T-helper 1 cell (primary cell): ENCODE measurements at places on chromosomes 1 and 21.

GRCh38 chr1:205585169-205585834, 46.5 kb downstream of the ELK4 start:
- no peak for DNase-seq

GRCh38 chr1:162200096-162200847, 130.8 kb downstream of the NOS1AP start:
- DNase-seq = no peak

- DNase-seq = no peak
These were observed 5.4 kb upstream of the SLAMF8 start for GRCh38 chr1:159821171-159821867.

DNA sequence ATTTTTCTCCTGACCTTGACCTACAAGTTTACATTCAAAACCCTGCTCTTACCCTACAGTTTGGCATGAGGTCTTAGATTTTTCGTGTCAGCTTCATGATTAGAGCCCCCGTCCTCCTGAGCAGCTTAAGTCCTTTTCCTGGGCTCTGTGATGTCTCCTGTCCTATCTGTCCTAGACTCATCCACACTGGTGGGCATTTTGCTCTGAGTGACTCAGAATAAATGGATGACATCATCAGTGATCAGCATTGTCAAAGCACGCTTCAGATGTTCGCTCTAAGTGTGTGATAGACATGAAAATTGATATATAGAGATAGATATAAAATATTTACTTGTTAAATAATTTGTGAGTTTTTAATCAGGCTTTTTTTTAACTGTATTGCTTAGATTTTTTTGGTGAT, 21.8 kb downstream of the RGS13 start:
- no peak for DNase-seq

DNA sequence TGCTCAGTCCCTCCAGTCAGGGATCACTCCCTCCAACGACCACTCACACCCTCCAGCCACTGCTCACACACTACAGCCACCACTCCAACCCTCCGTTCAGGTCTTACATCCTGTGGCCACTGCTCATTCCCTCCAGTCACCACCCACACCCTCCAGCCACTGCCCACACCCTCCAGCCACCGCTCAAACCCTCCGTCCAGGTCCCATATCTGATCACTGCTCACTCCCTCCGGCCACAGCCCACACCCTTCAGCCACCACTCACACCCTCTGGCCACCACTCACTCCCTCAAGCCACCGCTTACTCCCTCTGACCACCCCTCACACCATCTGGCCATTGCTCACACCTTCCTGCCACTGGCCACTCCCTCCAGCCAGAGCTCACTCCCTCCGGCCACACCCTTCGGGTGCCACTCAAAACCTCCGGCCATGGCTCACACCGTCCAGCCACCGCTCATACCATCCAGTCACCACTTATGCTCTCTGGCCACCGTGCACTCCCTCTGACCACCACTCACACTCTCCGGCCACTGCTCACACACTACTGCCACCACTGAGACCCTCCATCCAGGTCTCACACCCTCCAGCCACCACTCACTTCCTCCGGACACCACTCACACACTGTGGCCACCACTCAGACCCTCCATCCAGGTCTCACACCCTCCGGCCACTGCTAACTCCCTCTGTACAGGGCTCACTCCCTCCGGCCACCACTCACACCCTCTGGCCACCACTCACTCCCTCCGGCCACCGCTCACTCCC, 4.7 kb upstream of the TFF1 start:
- DNase-seq = no peak

GRCh38 chr1:6092211-6092610, 46.5 kb downstream of the KCNAB2 start:
- DNase-seq = no peak

DNA sequence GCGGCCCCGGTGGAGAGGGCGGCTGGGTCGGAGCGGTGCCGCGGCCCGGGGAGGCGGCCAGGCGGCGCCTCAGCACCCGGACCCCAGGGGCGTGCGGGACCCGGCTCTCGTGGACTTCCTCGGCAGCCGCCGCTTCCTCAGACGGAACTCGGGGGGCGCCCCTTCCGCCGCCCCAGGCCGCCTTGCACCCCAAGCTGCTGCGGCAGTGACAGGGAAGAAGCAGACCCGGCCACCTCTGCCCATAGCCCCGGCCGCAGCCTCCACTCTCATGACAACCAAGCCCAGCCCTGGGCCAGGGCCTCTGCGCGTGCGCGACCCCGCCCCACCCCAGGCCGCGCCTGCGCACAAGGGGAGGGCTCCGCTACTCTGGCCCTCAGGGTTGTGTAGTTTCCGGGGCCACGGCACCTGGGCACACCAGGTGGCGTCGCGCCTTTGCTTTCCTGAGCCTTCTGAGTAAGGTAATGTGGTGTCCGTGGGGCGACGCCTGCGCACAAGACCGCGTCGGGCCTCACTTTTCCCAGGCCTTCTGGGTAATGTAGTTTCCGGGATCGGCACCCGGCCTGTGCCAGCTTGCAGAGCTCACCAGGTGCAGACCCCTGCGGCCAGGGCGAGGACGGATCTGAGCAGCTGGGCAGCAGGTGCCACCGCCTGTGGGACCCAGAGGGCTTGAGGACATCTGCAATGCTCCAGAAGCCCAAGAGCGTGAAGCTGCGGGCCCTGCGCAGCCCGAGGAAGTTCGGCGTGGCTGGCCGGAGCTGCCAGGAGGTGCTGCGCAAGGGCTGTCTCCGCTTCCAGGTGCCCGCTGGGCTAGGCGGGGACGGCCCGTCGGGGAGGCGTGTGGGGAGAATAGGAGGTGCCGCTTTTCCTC, at the start of the genes CEP104 and DFFB:
Gene CEP104 (minus strand): TSS at position 289 of the 868 bp plus-strand sequence. CDS start 4,804 bp downstream, outside the sequence.
Gene DFFB (plus strand): TSS at position 554 of the 868 bp plus-strand sequence. CDS start 128 bp downstream, at position 682.
- peak; percentile 98 for DNase-seq

- no peak for DNase-seq
These were observed 2.4 kb upstream of the NFIA start for GRCh38 chr1:61079898-61080336.

GRCh38 chr1:173139706-173140105, 67.4 kb downstream of the TNFSF4 start:
- DNase-seq = no peak

- DNase-seq = no peak
These were observed 4.8 kb downstream of the DCAF8 start for GRCh38 chr1:160257411-160258015.

DNA sequence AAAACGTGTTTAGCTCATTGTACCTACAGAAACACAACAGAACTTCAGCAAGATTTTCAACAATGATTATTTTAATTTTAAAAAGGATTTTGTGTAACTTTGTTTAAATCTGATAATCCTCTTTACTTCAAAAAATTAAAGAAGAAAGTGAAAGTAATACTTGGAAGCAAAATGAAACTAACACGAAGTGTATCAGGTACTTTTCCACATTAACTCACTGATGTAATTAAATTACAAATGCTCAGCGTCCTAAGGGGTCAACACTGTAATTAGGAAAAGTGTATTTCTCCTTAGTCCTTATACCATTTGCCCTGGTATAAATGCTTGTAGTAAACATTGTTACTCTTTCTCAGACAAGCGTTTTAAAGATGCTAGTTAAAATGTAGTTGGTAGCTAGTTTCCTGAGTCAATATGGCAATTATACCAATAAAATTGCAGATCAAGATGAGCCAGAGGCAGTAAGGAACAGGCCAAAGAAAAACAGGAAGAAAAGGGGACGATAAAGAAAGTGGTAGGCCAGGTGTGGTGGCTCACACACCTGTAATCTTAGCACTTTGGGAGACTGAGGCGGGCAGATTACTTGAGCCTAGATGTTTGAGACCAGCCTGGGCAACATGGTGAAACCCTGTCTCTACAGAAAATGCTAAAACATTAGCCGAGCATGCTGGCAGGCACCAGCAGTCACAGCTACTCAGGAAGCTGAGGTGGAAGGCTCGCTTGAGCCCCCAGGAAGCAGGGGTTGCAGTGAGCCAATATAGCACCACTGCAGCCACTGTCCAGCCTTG, 553.0 kb downstream of the SMYD3 start:
- DNase-seq = peak; percentile 40

DNA sequence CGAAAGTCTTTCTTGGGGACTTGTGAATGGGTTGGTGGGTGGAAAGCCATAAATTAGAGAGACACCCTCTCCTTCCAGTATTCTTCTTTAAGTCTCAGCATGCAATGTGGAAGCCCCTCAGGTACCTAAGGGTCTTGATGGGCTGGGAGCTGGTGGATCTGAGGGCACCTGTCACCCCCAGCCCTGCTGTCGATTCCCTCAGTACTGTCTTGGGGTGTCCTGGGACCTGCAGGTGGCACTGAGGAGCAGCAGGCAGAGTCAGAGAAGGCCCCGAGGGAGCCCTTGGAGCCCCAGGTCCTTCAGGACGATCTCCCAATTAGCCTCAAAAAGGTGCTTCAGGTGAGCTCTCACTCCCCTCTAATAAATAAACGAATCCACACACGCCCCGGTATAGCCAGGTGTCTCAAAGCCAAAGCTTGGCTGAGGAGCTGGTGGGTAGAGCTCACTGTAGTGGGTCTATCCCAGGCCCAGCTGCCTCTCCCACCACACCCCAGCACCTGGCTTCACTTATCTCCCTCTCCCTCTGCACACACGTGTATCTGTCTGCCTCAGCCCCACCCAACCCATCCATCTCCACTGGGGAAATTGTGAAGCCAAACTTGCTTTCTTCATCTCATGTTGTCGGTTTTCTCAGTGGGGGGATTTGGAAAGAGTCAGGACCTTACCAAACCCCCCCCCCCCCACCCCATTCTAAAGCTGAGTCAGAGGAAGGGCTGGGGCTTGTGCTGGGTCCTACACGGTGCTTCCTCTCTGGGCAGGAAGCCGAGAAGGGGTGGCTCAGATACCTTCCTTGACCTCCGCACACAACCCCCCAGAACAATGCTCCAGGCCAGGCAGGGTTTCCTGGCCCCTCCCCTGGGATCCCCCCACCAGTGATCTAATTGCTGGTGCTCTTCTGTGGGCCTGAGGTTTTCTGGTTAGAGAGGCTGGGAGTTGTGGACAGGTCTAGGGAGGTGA, 1.6 kb downstream of the ADAM15 start:
- peak; percentile 39 for DNase-seq

DNA sequence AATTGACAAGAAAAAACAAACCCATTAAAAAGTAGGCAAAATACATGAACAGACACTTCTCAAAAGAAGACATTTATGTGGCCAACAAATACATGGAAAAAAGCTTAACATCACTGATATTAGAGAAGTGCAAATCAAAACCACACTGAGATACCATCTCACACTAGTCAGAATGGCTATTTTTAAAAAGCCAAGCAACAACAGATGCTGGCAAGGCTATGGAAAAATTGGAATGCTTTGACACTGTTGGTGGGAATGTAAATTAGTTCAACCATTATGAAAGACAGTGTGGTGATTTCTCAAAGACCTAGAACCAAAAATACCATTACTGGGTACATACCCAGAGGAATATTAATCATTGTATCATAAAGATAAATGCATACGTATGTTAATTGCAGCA, 641.1 kb upstream of the B3GALT2 start:
- no peak for DNase-seq

DNA sequence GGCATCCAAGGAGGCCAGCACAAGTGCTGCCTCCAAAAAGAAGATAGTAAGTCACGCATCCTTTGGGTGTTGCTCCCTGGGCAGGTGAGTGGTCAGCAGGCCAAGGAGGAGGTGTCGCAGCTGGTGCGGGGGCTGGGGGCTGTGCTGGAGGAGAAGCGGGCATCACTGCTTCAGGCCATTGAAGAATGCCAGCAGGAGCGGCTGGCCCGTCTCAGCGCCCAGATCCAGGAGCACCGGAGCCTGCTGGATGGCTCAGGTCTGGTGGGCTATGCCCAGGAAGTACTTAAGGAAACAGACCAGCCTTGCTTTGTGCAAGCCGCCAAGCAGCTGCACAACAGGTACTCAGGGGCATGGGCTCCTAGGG, 4.3 kb downstream of the TRIM46 start:
- no peak for DNase-seq

GRCh38 chr1:111422546-111423391, 4.8 kb downstream of the OVGP1 start:
- no peak for DNase-seq

DNA sequence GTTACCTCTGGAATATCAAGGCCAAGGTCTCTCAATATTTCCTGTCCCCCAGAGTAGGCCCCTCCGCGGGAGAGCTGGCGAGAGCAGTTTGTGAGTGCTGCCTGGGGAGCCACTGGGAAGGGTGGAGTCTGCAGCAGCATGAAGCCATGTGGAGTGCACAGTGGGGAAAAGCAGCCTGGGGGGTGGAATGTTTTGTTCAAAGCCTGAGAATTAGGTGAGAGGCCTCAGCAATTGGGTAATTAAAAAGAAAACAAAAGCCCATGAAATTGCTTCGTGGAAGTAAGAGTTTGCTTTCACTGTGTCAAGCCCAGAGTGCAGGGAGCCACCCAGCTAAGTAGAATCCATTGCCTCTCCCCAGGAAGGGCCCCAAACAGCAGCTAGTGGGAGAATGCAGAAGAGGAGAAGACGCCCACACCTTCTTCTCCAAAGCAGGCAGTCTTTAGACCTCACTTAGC, 30.2 kb upstream of the DISC1 start:
- no peak for DNase-seq
